Amniotic stem cell (primary cell): ENCODE measurements at places on chromosomes 13 and 19.

GRCh38 chr13:47672245-47673008 lies 328.6 kb downstream of the SUCLA2 start:
- no peak for DNase-seq

- no peak for DNase-seq
Observed at GRCh38 chr13:109331898-109332297, 454.5 kb downstream of the IRS2 start.

- DNase-seq, result no peak
Observed at GRCh38 chr19:10412257-10412977, 7.9 kb upstream of the PDE4A start.

- peak; percentile 77 for DNase-seq
Observed at GRCh38 chr13:41827507-41828213, 133.2 kb downstream of the VWA8 start.

DNA sequence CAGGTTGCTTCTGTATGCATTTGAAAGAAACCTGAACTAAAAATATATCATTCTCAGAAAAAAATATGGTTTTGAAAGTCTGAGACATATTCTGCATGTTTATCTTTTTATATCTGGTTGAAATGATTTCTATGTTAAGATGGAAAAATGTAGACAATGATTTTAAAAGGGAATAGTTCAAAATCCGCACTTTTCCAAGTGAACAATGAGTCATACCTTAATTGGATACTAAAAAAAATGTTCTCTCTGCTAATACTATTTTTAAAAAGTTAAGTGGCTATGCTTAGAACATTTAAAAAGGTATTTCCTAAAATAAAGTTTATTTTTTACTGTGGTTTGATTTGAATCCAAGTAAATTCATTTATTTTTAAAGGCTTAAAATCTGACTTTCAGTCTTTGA lies 801.4 kb downstream of the SLITRK6 start:
- DNase-seq, result no peak

DNA sequence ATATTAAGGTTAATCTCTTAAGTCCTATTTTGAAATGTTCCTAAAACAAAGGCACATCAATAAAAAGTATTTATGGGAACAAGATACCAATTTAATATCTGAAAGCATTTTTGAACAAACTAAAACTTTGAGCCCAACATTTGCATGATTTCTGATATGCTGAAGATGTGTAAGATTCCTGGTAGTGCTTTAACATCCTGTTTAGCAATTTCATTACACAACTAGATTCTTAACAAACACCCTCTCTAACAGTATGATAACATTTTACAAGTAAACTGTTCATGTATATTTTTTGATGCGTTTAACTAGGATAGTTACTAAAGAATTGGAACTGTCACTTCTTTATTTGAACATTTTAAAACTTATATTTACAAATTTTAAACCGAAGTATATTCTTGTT lies 63.9 kb downstream of the DACH1 start:
- no peak for DNase-seq

- DNase-seq, result no peak
Observed at GRCh38 chr13:90553159-90553558, 794.3 kb upstream of the MIR17HG start.

DNA sequence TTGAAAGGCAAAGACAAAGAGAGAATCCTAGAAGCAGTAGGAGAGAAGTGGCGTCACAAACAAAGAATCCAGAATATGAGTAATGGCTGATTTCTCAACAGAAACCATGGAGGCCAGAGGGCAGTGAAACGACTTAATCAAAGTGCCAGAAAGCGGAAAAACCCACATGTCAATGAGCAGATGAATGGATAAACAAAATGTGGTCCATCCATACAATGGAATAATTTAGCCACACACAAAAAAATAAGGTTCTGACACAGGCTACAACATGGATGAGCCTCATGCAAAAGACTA lies 52.2 kb upstream of the RANBP3 start:
- no peak for DNase-seq

- no peak for DNase-seq
Observed at GRCh38 chr19:12112701-12113100, 27.4 kb downstream of the ZNF20 start.

DNA sequence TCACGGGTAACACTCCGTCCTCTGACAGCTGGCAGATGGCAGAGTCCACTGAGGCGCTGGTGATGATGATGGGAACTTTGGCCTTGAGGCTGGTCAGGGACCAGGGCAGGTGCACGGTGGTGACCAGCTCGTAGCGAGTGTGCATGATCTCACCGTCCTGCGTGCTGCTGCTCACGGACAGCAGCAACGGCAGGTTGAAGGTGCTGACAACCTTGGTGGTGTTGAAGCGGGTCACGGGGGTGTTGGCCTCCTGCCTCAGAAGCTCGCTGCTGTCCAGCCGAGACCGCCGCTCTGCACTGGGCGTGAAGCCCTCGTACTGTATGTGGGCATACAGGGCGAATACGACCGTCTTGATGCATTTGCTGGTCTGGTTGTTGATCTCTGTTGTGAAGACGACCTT lies 11.6 kb downstream of the ARRDC5 start:
- DNase-seq, result no peak

- DNase-seq, result peak; percentile 56
Observed at GRCh38 chr19:55654868-55655647, at the start of gene U2AF2. U2AF2 (plus strand) TSS chr19:55655035; CDS start chr19:55655105, 70 bp downstream.

DNA sequence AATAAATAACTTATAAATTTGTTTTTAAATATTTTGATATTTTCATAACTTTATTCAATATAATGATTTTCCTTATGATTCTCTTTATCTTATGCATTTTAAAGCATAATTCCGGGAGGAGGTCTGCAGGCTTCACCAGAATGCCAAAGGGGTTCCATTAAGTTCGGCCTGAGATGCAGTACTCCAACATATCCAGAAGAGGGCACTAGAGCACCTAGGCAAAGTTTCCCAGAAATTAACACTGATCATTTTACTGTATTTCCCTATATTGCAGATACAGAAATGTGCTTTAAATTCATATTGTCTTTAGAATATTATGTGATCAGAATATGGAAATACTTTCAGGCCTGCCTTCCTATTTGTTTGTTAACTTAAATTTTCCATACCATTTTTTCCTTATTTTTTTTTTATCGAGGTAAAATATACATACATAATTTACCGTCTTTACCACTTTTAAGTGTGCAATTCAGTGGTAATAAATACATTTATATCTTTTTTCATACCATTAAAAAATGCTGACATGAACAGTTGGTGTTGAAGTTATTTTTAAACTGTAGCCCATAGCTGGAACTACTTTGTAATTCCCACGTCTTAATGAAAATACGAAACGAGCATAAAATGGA lies 58.9 kb upstream of the TM9SF2 start:
- DNase-seq, result no peak

DNA sequence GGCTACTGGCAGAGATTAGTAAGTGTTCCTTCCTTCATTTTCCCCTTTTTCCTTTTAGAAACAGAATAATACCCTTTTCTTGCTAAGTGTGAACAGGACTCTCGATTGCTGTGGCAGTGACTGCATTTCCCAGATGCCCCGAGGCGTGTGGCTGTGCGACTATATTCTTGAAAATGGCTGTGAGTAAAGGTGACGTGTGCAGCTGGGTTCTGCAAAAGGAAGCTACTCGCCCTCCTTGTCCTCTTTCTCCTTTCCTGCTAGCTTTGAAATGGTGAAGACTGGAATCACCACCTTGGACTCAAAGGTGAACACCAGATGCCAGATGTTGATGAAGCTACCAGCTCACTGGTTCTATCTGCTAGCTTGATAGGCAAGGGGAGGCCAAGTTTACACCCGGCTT lies 121.4 kb downstream of the MIPEP start:
- no peak for DNase-seq

DNA sequence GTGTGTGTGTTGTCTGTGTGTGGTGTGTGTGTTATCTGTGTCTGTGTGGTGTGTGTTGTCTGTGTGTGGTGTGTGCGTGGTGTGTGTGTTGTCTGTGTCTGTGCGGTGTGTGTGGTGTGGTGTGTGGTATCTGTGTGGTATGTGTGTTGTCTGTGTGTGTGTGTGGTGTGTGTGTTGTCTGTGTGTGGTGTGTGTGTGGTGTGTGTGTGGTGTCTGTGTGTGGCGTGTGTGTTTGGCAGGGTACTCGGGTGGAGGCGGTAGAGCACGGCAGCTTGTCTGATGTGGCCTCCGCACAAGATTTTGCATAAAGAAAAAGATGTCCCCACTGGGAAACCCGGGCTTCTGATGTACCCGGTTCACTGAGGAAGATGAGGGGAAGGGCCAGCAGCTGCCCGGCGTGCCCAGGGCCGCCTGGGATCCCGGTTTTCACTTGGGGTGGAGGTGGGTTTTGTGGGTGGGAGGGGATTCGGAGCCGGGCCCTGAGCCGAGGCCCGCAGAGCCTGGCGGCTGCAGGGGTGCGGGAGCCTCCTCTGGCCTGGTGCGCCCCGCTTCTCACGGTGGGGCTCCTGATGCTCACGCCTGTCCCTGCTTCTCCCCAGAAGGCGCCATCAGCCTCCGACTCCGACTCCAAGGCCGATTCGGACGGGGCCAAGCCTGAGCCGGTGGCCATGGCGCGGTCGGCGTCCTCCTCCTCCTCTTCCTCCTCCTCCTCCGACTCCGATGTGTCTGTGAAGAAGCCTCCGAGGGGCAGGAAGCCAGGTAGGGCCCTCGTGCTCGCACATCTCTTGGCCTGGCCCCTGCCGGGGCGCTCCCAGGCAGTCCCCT lies 21.2 kb downstream of the HDGFL2 start:
- no peak for DNase-seq

DNA sequence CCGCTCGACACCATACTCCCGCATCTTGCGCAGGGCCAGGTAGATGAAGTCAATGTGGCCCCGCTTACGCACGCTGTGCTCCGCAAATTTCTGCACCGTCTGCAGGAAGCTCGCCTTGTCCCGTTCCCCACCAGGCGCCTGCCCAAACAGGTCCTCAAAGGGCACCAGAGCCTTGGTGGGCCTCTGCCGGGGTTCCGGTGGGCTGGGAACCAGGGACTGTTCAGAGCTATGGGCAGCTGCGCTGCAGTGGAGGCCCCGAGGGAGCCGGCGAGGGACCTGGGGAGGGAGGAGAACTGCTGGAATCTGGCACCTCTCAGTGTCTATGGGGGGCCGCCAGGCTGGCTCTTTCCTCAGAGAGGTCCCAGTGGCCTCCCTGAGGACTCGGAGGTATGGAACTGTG lies 8.3 kb upstream of the ZNF653 start:
- DNase-seq, result no peak

GRCh38 chr19:53521373-53522202 lies 16.4 kb upstream of the ZNF331 start:
- no peak for DNase-seq

- DNase-seq, result no peak
Observed at GRCh38 chr13:52399046-52399445, 6.9 kb downstream of the THSD1 start.

DNA sequence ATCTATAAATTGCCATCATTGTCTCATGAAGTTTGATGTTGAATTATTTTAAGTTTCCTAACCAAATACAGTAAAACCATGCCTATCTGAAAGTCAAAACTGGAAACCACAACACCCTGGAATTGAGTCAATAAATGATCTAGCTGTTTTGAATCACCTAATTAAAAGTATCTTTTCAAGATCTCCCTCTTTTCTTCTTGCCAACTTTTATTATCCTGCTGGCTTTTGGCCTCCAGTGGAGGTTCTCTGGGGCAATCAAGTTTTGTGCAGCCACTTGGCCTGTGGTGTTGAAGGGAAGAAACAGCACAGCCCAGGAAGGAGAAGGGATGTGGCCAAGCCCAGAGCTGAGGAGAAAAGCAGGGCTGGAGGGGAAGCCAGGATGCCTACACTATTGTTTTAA lies 255.4 kb downstream of the COG6 start:
- no peak for DNase-seq

- DNase-seq, result no peak
Observed at GRCh38 chr19:18233224-18233825, 7.1 kb upstream of the PDE4C start.

DNA sequence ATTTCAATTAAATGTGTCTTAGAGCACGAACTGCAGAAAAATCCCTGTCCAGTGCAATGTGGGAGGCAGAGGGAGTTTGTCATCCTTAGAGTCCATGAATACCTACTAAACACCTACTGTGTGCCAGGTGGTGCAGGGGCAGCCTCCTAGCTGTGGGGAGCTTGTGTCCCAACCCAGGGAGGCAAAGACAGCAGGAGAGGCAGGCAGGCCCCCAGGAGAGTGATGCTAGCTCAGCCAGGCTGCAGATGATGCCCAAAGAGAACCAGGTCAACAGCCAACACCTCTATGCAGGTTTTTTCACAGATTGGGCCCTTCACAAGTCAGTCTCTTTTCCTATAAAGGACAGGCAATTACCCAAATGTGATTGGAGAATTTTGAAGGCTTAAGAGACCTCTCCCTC lies 108.2 kb upstream of the UQCRFS1 start:
- no peak for DNase-seq

DNA sequence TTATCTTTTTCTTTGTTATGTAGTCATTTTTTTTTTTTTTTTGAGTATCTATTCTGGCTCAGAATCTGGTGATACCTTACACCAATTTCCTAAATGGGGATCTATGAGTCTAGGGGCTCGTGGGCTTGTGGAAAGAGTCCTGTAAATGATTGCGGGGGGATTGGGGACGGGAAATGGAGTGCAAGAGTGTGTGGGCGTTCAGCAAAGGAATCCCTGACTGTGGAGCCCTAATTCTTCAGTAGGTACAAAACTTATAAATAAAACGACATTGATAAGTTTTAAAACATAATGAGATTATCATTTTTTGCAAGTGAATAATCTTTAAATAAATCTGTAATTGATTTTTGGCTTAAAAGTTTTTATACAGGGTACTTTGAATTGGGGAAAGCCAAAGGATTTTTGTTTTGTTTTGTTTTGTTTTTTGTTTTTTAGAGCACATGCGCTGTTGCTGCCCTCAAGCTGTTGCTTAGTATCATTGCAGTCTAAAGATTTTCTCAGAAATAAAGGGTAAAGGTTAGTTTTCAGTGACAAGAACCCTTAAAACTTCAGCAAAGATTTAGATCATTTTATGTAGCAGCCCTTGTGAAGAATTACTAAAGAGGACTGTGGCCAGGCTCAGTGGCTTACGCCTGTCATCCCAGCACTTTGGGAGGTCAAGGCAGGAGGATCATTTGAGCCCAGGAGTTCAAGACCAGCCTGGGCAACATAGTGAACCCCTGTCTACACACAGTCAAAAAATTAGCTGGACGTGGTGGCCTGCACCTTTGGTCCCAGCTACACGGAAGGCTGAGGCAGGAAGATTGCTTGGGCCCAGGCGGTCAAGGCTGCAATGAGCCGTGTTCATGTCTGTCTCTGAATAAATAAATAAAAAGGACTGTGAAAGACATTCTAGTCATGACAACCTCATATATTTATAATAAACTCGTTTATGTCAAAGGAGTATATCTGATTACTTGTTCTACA lies 1.7 kb downstream of the ERCC5 start:
- peak; percentile 1 for DNase-seq
